ENCODE measurements at places on chromosomes 7 and 10.

- DNase-seq: no peak
These were observed 7.7 kb downstream of the SLC37A3 start for GRCh38 chr7:140390466-140391190.

GRCh38 chr7:153399554-153399940, 640.0 kb downstream of the ACTR3B start:
- DNase-seq: no peak

- DNase-seq: no peak
These were observed 110.4 kb downstream of the RNF216 start for GRCh38 chr7:5671046-5671445.

GRCh38 chr7:47651355-47652317, 69.7 kb upstream of the TNS3 start:
- no peak for DNase-seq

DNA sequence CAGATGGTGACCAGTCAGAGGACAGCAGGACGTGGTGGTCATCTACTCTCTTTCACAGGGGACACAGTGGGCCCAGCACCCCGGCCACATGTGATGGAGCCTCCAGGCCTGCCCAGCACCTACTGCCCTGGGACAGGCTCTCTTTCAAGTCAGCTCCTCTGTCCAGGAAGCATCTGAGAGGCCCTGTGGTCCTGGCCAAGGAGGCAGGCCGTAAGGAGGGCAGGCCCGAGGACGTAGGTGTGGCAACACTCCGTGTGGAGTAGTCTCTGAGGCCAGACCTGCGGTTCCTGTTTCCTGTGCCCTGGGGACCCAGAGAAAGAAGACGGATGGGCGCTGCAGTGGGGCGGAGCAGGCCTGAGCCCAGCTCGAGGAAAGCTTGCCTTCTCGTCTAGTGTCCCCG, 179.2 kb downstream of the EBF3 start:
- no peak for DNase-seq

DNA sequence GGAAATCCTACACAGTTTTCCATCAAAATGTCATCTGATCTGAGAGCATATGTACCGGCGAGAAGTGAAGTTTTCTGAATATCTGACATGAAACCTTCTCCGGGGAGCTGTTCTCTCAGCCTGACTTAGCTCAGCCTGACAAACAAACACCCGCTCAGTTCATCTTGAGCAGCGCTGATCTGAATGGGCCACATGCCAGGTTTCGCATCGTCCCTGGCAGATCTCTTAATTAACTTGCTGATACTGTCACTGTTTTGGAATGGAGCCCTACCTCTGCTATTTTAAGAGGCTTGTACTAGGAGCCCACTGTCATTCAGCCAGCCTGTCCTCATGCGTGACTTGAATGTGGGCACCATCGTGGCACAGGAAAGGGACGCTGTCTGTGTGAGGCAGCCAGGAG, 109.2 kb downstream of the STRA8 start:
- DNase-seq: no peak

- DNase-seq: no peak
These were observed 395 bp upstream of the ZNF25 start for GRCh38 chr10:37976880-37977203.

GRCh38 chr7:12258074-12258473, 47.0 kb downstream of the TMEM106B start:
- DNase-seq: no peak

DNA sequence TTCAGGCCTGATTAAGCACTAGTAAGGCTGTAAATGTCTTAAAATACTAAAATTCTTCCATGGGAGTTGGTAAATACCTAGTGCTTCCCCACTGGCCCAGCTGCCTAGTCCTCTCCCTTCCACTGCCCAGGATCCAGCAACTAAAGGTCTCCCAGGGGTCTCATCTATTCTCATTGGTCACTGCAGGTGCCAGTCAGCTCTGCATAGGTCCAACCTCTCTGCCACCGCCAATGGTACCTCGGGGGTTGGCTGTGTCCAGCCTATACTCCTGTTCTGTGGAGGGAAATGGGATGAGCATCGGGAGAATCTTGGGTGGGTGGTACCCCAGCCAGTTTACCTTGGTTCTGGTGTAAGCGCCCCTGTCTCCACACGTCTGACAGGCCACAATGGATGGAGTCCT, 6.1 kb upstream of the CREB5 start:
- no peak for DNase-seq

GRCh38 chr7:106031300-106032035, 68.4 kb downstream of the CDHR3 start:
- DNase-seq: peak; percentile 85

DNA sequence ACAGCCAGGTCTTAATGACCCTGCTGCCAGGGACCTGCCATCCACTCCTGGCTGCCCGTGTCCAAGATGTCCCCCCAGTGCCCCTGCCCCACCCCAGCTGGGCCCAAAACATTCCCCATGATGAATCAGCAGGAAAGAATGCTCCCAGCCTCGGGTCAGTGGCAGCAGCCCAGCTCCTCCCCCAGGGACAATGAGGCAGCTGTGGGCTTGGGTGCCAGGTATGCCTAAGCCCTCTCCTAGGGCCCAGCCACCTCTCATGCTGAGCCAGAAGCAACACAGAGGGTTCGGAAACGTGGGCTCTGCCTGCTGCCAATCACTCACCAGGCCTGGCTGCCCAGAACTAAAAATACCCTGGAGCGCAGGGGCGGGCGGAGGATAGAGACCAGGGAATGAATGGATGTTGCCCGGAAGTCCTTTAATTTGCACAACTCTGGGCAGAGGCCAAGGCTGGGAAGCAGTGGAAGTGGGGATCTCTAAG, 1.5 kb upstream of the LOXL4 start:
- no peak for DNase-seq

GRCh38 chr7:6505685-6506559, 45.3 kb downstream of the GRID2IP start:
- DNase-seq: no peak

GRCh38 chr7:15174485-15174884, 271.9 kb upstream of the DGKB start:
- DNase-seq: no peak

DNA sequence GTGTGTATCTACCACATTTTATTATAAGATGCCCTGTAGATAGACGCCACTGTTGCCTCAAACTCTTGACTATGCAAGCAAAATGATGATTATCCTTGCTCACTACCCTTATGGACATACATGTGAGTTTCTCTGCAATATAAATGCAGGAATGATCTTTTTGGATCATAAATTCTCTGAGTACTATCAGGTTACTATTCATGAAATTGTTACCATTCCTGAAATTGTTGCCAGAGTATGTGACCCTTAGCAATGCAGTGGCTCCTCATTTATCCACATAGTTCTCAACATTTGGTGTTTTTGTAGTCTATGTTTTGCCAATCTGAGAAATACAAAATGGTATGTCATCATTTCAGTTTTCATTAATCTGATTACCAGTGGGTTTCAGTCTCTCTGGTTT, 166.2 kb upstream of the FAM3C start:
- no peak for DNase-seq

- peak; percentile 74 for DNase-seq
These were observed 361 bp upstream of the PLXDC2 start for GRCh38 chr10:19815731-19816410.

- no peak for DNase-seq
These were observed 49.7 kb downstream of the GFRA1 start for GRCh38 chr10:116223289-116223688.

DNA sequence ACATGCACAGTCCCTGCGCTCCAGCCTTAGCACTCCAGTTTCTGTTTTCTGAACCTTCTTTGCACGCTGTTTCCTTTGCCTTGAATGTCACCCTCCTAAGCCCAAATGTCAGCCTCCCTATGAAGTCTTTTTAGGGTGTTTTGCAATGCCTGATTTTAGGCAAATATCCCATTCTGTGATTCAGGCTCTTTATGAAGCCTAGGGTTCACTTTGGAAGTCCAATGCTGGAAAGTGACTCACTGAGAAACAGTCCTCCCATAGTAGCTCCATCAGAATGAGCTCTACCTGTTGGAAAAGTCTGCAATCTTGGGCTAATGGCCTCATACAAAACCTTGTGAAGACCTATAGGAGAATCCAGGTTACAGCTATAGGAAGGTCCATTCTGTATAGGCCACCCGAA, 5.3 kb downstream of the LAMB4 start:
- DNase-seq: no peak

GRCh38 chr10:128178302-128178958, 52.2 kb upstream of the MKI67 start:
- DNase-seq: peak; percentile 77

GRCh38 chr7:4144811-4145510, 537.1 kb upstream of the FOXK1 start:
- DNase-seq: no peak
